ENCODE measurements at places on chromosomes 12 and 14.

- H3K4me1 ChIP-seq = peaks cover 7% of the 10 kb centered on the region
- no peak overlapping the region for H3K4me3 ChIP-seq
- no peak overlapping the region for H3K27ac ChIP-seq
- no peak for DNase-seq
Observed at GRCh38 chr14:104263675-104264358, 125.4 kb downstream of the KIF26A start.

DNA sequence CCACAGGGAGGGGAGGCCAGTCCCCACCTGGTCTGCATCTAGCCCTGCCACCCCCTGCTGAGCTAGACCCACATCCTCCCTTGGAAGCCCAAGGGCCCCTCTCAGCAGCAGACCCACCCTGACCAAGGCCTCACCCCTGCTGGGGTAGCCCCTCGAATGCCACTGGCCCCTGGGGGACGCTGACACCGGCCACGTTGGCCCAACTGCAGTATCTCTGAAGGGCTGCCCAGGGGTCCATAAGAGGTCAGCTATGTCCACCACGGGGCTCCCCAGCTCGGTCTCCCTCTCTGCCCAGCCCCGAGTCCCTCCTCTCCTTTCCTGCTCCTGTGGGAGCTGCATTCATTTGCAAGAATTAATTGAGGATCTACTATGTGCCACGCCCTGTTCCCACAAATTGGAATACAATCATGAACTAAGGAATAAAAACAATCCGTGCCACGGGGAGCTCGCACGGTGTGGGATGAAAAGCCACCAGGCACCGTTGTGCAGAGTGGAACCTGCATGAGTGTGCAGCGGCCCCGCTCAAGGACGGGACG, 71.4 kb downstream of the GALNT9 start:
- peaks cover 3% of the 10 kb centered on the region for H3K27me3 ChIP-seq
- H3K4me1 ChIP-seq = no peaks in the 10 kb centered on the region
- H3K36me3 ChIP-seq = no peaks in the 10 kb centered on the region
- H3K4me3 ChIP-seq = no peak overlapping the region
- DNase-seq = no peak

- DNase-seq = no peak
- H3K4me1 ChIP-seq = no peaks in the 10 kb centered on the region
- H3K4me3 ChIP-seq = no peak overlapping the region
Observed at GRCh38 chr12:98256830-98257229, 258.6 kb upstream of the TMPO start.

DNA sequence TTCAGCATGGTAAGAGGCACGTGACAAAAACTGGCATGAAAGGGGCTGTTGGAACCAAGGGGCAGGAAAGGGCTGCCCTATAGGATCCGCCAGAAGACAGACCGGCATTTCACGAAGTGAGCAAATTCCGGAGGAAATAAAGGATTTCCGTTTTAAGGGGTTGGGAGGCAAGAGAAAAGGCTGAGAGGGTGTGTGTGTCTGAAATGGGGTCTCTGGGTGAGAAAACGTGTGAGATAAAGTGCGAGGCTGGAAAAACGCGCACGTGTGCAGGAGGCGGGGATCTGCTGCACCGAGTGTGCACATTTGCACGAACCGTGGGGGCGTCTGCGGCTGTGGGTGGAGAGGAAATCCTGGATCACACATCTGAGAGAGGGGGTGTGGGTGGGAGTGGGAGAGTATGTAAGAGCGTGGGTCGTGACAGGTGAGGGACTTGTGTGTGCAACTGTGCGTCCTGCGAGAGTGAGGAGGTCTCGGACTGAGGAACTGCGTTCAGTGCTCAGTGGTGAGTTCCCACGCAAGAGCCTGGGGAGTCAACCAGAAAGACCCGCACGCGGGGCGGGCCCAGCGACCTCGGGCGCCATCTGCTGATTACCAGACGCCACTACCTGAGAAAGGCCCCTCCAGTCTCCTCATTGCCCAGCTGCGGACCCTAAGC, 37.0 kb upstream of the P2RX7 start:
- peak; percentile 75 for DNase-seq
- H3K27me3 ChIP-seq = peaks cover 3% of the 10 kb centered on the region

DNA sequence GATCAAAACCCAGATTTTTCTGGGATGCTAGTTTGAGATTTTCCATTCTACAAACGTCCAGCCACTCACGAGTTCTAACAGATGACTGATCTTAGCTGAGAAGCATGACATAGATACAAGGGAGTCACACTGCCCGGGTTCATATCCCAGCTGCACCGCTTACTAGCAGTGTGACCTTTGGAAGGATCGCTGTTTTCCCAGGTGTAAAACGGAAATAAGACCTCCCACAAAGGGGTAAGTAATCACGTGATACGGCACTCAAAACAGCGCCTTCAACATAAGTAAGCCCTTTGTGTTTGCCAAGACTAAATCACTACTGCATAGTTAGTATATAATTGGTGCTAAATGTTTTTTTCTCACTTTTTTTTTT, 624 bp upstream of the PWP1 start:
- H3K4me1 ChIP-seq = peaks cover 24% of the 10 kb centered on the region
- peak overlapping the region; percentile 99 for H3K4me3 ChIP-seq
- no peaks in the 10 kb centered on the region for H3K27me3 ChIP-seq

- no peak overlapping the region for H3K4me3 ChIP-seq
- H3K27me3 ChIP-seq = no peaks in the 10 kb centered on the region
Observed at GRCh38 chr12:3697311-3697870, 55.5 kb downstream of the CRACR2A start.

DNA sequence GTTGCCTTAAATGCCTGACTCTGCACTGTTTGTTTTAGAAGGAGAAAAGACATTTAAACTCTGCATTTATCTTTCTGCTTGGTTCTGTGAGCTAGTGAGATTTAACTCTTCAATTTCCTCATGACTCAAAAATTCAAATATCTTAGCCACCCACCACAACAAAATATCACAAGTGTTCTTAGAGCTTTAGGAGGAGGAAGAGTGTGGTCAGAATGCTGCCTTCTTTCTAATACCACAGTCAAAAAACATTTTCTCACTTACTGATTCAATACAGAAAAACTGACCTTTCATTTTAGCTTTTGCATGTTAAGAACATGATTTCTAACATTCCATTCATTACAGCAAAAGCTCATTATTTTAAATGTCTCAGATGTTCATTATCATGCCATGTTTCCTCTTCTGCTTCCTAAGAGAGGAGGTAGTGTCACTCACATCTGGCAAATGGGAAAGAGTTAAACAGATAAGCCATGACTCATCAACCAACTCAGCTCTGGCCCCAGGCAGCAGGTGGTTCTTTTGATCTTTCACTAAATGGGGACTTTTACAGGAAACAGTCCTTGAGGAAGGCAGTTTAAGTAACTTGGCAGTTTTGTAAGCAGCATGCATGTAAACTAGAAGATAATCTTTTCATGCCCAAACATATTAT, 56.4 kb upstream of the RNU6-8 start:
- H3K27me3 ChIP-seq = no peaks in the 10 kb centered on the region
- no peaks in the 10 kb centered on the region for H3K36me3 ChIP-seq
- no peak overlapping the region for H3K27ac ChIP-seq
- H3K4me1 ChIP-seq = no peaks in the 10 kb centered on the region
- DNase-seq = no peak
- no peak overlapping the region for H3K4me3 ChIP-seq
